ENCODE measurements at places on chromosomes 6 and 20.

DNA sequence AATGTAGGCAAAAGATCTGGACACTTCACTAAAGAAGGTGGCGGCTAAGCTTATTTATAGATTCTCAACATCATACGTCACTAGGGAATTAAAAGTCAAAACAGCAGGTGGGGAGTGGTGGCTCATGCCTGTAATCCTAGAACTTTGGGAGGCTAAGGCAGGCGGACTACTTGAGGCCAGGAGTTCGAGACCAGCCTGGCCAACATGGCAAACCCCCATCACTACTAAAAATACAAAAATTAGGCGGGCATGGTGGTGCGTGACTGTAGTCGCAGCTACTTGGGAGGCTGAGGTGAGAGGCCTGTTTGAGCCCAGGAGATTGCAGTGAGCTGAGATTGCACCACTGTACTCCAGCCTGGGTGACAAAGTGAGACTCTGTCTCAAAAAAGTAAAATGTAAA, 74.6 kb downstream of the GPX5 start:
- no peak for DNase-seq

GRCh38 chr20:62994869-62995281, 11.9 kb downstream of the BHLHE23 start:
- DNase-seq = no peak

DNA sequence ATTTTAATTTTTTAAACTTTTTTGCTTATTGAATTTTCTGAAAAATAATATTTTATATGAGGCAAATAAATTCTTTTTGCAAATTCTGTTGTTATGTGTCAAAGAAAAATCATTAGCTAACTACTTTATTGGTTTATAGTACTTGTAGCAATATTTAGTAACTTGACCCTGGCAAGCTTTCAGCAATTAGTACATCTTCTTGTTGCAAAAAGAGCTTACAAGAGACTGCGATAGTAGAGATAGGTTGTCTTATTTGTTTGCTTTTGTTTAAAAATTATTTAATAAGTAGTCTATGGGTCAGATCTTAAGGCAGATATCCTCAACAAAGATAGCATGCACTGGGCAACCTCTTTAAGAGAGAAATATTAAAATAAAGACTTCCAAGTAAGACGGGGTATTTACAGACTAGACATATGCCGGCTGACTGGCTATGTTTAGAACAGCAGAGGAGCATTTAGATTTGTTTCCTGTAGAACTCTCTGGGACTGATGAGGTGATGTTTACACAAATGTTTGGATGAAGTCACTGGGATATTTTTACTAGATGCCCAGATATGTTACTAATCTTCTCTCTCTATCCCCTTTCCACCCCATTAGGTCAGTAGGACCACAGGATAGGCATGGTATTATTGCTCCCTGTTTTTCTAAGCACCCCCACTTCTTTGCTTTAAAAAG, 25.0 kb downstream of the VGLL2 start:
- no peak for DNase-seq

- DNase-seq = no peak
These were observed 38.9 kb downstream of the LRP11 start for GRCh38 chr6:149825292-149825691.

- peak; percentile 49 for DNase-seq
These were observed 562 bp downstream of the TFEB start for GRCh38 chr6:41734666-41735426.

GRCh38 chr20:25544311-25544710, 41.0 kb downstream of the NINL start:
- no peak for DNase-seq

GRCh38 chr6:54990001-54990400, 143.4 kb downstream of the FAM83B start:
- no peak for DNase-seq

DNA sequence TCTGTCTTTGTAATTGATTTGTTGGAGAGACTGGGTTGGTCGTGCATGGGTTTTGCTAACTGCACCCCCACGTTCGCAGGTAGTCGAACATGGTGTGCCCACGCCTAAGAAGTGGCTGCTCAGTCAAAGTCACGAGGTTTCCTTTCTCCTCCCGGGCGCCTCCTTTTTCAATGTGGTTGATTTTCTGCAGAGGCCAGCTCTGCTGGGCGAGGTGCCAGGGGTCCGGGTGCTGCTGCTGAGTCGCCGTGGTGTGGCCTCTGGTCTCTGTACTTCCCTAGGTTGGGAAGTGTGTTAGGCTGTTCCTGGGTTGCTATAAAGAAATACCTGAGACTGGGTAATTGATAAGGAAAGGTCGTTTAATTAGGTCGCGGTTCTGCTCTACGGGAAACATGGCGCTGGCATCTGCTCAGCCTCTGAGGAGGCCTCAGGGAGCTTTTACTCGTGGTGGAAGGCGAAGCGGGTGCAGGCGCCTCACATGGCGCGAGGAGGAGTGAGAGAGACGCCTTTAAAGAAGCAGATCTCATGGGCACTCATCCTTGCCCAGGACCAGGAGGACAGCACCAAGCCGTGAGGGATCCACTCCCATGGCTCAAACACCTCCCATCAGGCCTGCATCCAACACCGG, 14.1 kb downstream of the OSBPL2 start:
- DNase-seq = no peak

- DNase-seq = no peak
These were observed 53.4 kb downstream of the HIVEP1 start for GRCh38 chr6:12065321-12066140.

DNA sequence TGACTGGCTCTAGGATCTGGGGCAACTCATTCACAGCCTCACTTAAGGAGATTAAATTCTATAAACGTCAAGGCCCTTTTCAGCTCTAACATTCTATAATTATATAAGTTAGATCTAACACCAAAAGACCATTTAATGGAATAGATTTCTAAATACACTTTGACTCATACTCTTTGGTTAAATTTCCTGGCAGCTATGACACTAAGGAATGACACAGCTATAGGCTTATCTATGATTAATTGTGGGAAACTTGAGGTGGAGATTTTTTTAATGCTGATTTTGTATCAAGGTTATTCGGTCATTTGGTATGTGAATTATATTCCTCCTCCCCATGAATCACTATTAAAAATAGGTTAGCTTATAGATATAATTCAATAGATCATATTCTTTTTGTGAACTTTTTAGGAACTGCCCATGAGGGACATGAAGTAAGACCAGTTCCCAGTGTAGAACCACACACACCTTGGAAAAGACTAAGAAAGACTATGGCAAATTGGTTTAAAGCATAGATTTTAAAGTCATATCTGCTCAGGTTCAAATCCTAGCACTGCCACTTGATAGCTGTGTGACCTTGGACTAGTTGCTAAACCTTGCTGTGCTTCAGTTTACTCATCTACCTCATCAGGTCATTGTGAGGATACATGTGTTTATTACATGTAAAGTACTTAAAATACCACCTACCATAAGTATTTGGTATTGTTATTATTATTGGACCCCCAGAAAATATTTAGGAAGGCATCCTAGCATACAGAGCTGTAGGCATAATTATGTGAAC, 116.0 kb downstream of the CRYBG1 start:
- DNase-seq = no peak

DNA sequence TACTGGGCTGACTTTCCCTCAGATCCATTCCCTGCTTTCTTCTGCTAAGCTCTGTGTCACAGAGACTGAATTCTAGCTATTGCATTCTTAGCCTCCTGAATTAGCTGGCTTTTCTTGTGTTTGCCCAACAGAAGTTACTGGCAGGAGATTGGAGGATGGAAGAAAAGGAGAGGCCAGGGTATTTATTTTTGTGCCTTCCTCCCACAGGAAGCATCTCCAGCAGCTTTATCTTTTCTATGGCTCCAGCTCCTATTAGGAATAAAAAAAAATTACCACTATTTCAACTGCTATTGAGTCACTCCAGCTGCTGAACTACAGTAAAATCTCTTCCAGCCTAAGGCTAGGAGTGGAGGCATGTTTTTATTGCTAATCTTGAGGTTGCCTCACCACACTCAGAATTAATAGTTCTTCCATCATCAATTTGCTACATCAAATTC, 492.4 kb downstream of the RFPL4B start:
- DNase-seq = no peak

- no peak for DNase-seq
These were observed 87.6 kb downstream of the MYB start for GRCh38 chr6:135268740-135269139.

- no peak for DNase-seq
These were observed 148.5 kb downstream of the RNGTT start for GRCh38 chr6:88814909-88815308.

DNA sequence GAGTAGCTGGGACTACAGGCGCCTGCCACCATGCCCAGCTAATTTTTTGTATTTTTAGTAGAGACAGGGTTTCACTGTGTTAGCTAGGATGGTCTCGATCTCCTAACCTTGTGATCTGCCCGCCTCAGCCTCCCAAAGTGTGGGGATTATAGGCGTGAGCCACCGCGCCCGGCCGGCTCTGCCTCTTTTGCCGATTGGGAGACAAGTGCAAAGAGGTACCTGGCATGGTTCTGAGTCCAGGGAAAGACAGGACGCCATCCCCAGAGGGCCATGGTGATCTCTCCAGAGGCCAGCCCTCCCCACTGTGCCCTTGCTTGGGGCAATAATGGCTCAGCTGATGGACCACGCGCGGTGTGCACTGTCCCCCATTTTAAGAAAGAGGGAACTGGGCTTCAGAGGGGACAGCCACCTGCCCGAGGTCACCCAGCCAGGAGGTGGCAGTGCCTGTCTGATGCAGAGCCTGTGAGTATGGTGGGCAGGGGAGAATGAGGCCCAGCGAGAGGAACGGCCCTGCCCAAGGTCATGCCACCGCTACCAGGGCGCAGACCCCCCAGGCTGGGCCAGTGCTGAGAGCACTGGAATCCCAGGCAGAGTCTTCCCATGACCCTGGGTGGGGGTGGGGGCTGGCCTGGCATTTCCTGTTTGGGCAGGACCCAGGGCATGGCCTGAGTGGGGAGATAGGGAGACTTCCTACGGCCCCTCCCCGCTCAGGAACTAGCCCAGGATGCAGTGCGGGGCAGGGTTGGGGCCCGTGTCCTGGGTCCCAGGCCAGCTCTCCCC, 61.0 kb downstream of the SNAI1 start:
- no peak for DNase-seq

DNA sequence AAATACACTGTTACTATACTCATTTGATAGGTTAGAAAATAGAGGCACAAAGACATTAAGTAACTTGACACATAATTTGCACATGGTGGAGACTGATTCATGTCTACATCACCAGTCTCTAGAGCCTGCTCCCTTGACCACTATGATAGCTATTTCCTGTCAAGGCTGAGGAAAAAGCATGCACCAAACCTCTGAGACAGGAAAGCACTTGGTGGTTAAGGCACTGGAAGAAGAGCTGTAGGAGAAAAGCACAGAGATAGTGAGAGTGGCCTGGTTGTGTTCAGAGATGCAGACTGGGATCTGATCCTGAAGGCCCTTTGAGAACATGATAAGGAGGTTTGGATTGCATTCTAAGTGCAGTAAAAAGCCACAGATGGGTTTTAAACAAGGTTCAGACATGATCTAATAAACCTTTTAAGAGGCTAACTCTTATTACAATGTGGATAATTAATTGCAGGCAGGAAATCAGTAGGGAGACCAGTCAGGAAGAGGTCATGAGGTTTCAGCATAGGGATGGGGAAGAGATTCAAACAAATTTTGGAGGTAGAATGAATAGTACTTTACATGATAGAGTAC, 168.9 kb downstream of the PHF3 start:
- no peak for DNase-seq

GRCh38 chr6:8180327-8181159, 78.2 kb upstream of the EEF1E1 start:
- no peak for DNase-seq

- no peak for DNase-seq
These were observed 10.7 kb downstream of the TBXT start for GRCh38 chr6:166156942-166157341.

DNA sequence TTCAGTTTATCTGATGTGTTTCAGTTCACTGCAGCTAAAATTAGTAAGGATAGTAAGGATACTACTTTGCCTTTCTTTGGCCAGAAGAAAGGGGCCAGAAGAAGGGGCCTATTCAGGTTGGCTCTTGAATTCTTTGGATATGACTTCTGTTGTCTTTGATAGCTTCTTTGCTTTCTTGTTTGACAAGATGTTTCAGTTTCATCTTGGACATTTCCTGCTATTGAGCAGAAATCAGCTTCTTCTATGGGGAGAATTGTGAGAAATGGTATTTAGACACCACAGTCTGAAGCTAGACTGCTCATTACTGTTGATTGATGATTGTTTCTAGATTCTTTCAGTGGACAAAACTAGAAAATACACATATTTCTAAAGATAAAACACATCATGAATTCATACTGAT, 23.2 kb downstream of the L3MBTL3 start:
- DNase-seq = no peak

DNA sequence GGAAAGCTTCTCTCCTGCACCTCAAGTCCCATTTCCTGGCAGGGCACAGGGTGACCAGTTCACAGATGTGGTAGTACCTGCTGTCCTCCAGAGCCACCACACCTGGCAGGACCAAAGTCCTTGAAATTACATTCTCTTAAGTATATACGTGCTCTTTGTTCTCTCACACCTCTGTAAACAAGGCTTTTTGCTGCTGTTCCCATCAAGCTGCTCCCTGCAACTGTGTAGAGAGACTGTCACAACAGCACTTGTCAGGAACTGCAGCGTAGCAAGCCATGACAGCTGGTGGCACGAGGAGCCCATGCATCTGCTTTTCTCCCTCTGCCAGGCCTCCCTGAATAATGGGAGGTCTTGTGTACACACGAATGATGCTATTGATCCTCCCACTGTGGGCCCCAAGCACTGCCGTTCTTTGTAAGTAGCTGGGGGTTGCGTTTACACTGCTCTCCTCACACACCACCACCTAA, 431.8 kb downstream of the CD83 start:
- peak; percentile 94 for DNase-seq

GRCh38 chr20:48342822-48343513, 484.8 kb downstream of the PREX1 start:
- DNase-seq = no peak

DNA sequence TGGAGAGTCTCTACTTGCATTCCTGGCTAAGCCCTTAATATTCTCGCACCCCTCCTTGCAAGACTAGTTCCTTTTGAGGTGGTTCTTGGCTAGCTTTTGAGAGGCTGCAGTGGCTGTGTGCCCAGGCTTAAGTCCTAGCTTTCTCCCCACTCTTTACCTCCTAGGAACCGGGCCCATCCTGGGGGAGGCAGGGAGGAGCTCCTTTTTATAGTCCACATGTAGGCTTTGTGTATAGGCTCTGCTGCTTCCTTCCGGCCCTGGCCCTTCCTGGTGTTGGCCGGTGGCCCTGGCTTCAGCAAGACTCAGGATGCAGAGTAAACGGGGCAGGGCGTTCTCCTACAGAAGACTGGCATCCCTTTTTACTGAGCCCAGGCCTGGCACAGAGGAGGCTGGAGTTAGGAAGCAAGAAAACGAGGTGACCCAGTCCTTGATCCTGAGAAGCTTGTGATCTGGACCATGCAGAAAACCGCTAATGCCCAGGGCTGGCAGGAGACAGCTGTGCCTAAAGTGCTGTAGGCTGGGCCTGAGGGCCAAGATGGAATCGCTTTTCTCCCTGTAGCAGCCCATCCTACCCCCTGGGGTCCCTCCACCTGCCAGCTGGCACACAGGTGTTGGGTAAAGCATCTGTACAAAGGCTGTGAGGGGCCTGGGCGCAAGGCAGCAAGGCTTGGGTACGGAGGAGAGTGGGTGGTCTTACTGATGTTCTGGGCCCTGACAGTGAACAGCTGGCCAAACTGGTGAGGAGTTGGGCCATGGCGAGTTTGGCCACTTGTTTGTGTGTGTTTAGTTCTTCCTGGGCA, 8.7 kb downstream of the PLCG1 start:
- DNase-seq = no peak

Data from NCI-H2029 (cell line).